Smooth muscle cell of the brain vasculature (primary cell): ENCODE measurements at places on chromosomes 1 and 21.

GRCh38 chr1:70666381-70667140, 255.5 kb downstream of the CTH start:
- DNase-seq: no peak

DNA sequence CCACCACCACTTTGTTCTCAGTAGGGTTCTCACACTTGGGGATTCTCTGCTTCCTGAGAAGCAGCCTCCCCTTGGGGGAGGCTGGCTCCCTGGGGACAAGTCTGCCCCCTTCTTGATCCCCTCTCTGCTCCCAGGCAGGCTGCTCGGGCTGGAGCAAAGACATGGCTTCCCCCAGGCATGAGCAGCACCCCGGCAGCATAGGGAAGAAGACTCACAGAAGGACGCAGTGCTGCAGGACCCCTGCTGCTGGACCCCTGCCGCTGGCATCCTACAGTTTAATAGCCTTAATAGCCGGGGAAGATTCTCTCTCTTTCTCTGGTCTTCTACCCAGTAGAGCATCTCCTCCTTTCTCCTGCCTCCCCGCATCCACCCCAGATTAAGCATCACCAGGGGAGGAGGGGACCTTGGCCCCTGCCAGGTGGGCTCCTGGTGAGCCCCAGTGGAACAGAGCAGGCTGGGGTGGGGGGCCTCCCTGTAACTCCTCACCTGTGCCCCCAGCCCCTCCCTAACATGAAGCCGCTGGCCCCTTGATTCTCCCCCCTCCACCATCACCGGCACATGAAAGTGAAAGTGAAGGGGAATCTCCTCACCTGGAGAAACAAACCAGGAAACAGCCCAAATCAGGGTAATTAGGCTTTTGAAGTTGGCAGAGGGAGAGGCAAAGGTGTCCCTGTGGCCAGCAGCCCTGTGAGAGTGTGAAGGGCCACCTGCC, 2.5 kb downstream of the WNT3A start:
- no peak for DNase-seq

GRCh38 chr1:31027693-31028526, 37.6 kb downstream of the PUM1 start:
- no peak for DNase-seq

DNA sequence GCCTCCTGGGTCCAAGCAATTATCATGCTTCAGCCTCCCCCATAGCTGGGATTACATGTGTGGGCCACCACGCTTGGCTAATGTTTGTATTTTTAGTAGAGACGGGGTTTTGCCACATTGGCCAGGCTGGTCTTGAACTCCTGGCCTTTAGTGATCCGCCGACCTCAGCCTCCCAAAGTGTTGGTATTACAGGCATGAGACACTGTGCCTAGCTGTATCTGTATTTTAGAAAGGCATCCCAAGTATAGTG, 69.3 kb downstream of the NKAIN1 start:
- no peak for DNase-seq

DNA sequence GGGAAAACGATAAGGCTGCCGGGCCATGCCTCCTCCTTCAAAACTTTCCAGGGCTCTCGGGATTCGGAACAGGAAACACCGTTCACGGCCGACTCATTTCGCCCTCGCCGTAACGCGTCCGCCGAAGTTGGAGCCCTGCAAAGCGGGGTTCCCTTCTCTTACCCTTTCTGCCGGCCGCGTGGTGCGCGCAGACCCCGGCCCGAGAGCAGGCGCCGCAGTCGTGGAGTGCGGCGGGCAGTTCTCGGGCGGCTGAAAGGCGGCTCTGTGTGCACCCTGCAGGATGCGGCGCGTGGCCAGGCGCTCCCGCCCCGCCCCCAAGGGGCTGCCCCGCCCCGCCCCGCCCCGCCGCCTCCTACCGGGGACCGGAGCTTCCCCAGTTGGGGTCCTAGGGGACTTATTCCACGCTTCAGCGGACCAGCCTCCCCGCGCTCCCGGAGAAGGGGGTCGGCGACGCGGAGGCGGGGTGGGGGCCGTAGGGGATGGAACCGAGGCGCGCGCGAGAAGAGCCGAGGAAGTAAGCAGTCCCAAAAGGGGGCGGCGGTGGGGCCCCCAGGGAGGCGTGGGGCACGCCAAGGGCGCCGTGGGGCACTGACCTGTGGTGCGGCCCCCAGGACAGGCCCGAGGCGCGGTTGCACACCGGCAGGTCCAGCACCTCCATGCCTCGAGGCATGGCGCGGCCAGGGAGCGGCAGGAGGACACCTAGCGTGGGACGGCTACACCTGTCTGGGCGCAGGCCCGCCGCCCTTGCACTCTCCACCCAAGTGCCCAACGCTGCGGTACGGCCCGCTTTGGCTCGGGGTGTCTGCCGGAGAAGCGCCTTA, at the start of gene MCOLN2:
Gene MCOLN2, minus strand, starts transcription at position 268 of the 821 bp plus-strand sequence. Its CDS starts 241 bp downstream, at position 27.
- no peak for DNase-seq
